ENCODE measurements at places on chromosomes 7 and 10.

DNA sequence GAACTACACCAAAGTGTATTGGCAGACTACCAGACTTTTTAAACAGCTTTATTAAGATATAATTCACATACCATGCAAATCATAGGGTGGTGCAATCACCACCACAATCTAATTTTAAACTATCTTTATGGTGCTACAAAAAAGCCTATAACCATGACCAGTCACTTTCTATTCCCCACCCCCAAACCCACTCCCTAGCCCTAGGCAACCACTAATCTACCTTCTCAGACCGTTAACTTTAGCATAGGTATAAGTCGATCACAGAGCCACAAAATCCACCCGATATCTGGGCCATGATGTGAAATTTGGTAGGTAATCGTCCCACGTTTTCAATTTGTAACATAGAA, 536 bp upstream of the POM121 start:
- H3K27ac ChIP-seq: peak overlapping the region; percentile 77
- peaks cover 15% of the 10 kb centered on the region for H3K4me1 ChIP-seq
- H3K4me3 ChIP-seq: peak overlapping the region; percentile 85
- no peaks in the 10 kb centered on the region for H3K27me3 ChIP-seq
- no peaks in the 10 kb centered on the region for H3K36me3 ChIP-seq

DNA sequence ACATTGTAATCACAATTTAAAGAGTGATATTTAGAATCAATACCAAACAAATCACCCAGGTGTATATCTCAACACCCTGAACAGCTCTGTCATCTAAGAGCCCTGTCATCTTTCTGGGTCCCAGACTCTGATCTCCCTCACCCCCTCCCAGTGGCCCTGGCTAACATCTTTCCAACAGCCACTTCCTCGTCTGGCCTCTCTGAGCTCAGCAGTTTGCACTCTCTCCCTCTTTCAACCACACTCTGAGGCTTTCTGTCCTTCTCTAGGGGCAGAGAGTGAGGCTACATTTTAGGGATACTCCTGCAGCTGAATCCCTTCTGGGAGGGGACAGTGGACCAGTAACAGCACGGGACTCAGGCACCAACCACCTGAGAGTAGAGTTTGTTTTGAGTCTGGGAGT, 17.1 kb upstream of the PRRT4 start:
- H3K27ac ChIP-seq: no peak overlapping the region
- no peak for DNase-seq
- no peaks in the 10 kb centered on the region for H3K27me3 ChIP-seq
- H3K4me1 ChIP-seq: no peaks in the 10 kb centered on the region
- H3K4me3 ChIP-seq: no peak overlapping the region

DNA sequence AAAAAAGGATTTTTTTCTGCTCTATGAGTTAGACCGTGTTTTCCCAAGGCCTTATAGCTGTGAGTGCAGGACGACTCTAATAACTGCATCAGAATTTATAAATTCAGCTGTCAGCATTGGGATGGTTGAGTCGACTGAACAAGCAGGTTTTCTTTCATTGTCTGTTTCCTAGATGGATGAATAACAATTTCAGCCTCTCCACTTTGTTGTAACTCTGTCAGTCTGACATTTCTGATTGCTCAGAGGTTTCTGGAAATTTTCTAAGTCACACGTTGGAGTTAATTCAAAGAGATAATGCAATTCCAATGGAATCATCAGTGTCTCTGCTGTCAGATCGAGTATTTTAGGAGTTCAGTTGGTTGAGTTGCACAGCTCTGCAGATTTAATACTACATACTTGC, 159.2 kb downstream of the CHN2 start:
- H3K36me3 ChIP-seq: no peaks in the 10 kb centered on the region
- no peaks in the 10 kb centered on the region for H3K27me3 ChIP-seq
- H3K4me1 ChIP-seq: peaks cover 3% of the 10 kb centered on the region
- H3K27ac ChIP-seq: no peak overlapping the region

GRCh38 chr10:31204090-31204489, 114.9 kb upstream of the ZEB1 start:
- no peaks in the 10 kb centered on the region for H3K4me1 ChIP-seq
- no peaks in the 10 kb centered on the region for H3K36me3 ChIP-seq
- no peaks in the 10 kb centered on the region for H3K27me3 ChIP-seq
- no peak overlapping the region for H3K27ac ChIP-seq
- DNase-seq: no peak

- no peak for DNase-seq
- no peaks in the 10 kb centered on the region for H3K4me1 ChIP-seq
- no peaks in the 10 kb centered on the region for H3K36me3 ChIP-seq
- H3K27me3 ChIP-seq: no peaks in the 10 kb centered on the region
Observed at GRCh38 chr7:50216626-50217025, 87.9 kb upstream of the IKZF1 start.

DNA sequence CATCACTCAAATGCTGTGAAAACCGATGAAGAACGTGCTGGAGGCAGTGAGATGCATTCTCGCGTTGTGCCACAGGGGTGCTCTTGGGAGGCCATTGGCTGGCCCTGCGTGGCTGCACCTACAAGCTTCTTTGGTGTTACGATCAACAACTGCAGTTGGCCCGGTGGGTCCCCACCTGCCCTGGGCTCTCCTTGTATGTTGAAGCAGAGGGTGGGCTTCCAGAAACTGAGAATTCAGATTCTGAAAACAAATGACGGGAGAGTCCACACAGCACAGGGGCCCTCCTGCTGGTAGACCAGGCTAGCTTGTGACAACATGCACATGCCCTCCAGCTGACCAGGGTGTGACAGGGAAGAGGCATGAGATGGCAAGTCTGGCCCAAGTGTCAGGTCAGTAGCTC, 23.7 kb upstream of the DDC start:
- H3K36me3 ChIP-seq: no peaks in the 10 kb centered on the region
- H3K27ac ChIP-seq: no peak overlapping the region
- H3K4me3 ChIP-seq: no peak overlapping the region
- no peak for DNase-seq

DNA sequence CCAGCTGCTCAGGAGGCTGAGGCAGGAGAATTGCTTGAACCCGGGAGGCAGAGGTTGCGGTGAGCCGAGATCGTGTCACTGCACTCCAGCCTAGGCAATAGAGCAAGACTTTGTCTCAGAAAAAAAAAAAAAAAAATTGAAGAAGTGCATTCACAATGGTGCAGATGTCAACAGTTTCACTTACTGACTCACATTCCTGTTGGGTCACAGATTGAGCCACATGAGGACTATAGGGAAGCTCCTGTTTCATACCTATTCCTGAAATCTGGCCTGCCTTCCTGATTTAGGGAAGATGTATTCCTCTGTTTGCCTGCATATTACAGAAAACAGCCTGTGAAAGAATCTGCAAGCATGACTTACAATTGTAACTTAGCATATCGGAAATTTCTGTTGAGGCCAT, 78.2 kb downstream of the AKR1C4 start:
- no peak overlapping the region for H3K27ac ChIP-seq
- no peaks in the 10 kb centered on the region for H3K27me3 ChIP-seq
- H3K36me3 ChIP-seq: no peaks in the 10 kb centered on the region
- no peak for DNase-seq

GRCh38 chr7:94433224-94433623, 38.5 kb downstream of the COL1A2 start:
- no peak for DNase-seq
- no peaks in the 10 kb centered on the region for H3K27me3 ChIP-seq
- H3K4me1 ChIP-seq: no peaks in the 10 kb centered on the region
- no peak overlapping the region for H3K4me3 ChIP-seq
- H3K36me3 ChIP-seq: no peaks in the 10 kb centered on the region
- no peak overlapping the region for H3K27ac ChIP-seq

DNA sequence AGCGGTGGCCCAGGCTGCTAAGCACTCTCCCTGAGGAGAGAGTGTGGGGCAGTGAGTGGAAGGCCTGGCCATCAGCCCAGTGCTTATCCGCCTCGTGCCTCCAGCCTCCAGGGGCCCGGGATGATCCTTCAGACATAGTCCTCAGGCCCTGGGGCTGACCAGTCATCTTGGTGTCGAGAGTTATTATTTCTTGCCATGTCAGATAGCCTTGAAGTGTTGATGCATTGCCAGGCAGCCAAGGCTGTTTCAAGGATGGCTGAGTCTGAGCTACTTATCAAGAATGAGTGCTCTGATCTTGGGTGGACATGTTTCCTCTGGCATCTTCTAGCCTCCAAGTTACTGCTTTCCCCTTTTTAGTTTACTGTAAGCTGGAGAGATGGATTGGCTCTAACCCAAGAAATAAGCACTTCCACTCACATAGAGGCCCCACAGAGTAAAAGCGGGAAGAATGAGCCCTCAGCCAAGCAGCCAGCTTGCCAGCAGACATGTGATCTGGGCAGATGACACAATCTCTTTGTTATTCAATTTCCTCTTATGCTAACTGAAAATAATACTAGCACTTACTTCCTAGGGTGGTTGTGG, 136.5 kb upstream of the NAMPT start:
- no peaks in the 10 kb centered on the region for H3K27me3 ChIP-seq
- H3K4me3 ChIP-seq: no peak overlapping the region
- peak; percentile 73 for DNase-seq
- H3K4me1 ChIP-seq: peaks cover 19% of the 10 kb centered on the region
- H3K27ac ChIP-seq: peak overlapping the region; percentile 59

DNA sequence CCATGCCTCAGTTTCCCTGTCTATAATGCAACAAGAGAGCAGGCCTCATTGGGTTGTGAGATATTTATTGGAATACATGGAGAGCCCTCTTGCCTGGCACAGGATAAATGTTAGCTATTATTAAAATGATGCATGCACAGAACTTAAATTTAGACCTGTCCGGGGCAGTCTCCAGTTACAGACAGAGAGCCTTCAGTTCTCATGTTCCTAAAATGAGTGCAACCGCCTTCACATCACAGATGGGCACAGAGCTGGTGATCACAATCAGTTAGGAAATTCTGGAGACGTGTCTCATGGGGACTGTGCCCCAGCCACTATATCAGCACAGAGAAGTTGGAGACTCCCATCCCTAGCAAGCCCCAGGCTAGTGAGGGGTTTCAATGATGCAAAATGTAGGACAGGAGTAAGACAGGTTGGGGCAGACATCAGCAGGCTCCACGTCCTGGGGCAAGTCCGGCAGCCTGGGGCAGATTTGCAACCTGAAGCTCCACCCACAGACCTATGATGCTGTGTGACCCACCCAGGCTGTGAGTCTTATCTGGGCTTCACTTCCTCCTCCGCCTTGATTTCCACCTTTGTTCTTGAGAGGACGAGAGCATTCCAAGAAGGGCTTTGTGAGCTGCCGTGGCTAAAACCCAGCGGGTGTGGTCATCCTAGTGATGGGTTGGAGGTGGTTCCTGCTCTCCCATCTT, 49.4 kb downstream of the CXCL12 start:
- no peak overlapping the region for H3K4me3 ChIP-seq
- H3K27me3 ChIP-seq: no peaks in the 10 kb centered on the region
- no peak overlapping the region for H3K27ac ChIP-seq
- no peaks in the 10 kb centered on the region for H3K36me3 ChIP-seq

DNA sequence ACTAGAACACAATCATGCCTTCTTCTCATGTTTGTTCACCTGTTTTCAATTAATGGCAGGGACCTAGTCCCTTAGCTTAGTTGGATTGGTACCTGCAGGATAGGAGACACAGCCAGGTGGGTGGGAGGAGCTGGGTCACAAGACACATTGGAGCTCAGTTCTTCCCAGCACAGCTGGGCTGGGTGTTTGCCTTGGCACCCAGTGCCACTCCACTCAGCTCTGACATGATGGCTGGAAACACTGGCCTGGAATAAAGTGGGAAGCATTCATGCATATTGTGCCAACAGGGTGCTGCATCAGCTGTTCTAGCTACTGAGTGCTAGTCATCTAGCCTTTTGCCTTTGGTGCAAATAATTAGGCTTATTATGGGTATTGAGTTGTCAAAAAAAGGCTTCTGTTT, 226.1 kb downstream of the PTEN start:
- no peaks in the 10 kb centered on the region for H3K27me3 ChIP-seq
- no peak overlapping the region for H3K27ac ChIP-seq
- H3K36me3 ChIP-seq: no peaks in the 10 kb centered on the region

DNA sequence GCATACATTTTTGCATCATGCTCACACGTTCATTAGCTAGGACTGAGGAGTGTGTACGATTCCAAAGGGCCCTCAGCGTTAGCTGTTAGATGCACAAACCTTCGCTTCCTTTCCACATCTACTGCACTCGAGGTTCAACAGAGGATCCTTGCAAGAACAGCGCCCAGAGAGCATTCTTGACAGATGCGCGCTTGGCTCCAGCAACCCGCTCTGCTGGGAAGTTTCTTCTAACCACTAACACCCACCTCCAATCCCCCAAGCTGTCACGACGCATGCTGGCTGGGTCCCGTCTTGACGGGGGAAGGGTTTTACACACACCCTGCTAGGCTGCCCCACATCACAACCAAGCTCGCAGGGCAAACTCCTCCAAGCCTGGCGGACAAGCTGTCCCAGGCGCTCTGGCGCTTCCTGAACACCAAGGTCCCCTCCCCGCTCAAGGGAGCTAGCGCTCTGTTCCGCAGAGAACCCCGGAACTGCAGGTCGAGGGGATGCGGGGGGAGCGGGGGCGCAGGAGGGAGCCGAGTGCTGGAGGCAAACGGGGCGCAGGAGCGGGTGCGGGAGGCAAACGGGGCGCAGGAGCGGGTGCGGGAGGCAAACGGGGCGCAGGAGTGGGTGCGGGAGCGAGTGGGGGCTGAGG, 653 bp upstream of the ADRB1 start:
- no peaks in the 10 kb centered on the region for H3K27me3 ChIP-seq
- peaks cover 4% of the 10 kb centered on the region for H3K4me1 ChIP-seq
- H3K36me3 ChIP-seq: no peaks in the 10 kb centered on the region
- H3K4me3 ChIP-seq: peak overlapping the region; percentile 40
- DNase-seq: peak; percentile 21

DNA sequence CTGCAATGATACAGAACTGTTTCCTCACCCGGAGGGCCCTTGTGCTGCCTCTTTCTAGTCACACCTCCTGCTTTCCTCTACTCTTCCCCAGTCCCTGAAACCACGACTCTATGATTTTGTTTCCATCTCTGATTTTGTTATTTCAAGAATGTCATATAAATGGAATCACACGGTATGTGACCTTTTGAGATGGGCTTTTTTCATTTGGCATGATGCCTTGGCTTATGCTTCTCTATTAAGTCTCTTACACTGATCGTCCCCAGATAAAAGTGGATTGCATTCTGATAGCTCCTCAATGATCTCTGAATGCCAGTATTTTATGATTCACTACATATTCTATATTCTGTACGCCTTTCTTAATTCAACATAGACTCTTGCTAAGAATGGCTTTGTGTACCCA, 78.2 kb downstream of the GALNT11 start:
- H3K27me3 ChIP-seq: no peaks in the 10 kb centered on the region
- H3K36me3 ChIP-seq: no peaks in the 10 kb centered on the region
- H3K4me1 ChIP-seq: no peaks in the 10 kb centered on the region
- no peak overlapping the region for H3K27ac ChIP-seq

- DNase-seq: no peak
- no peak overlapping the region for H3K27ac ChIP-seq
- H3K36me3 ChIP-seq: no peaks in the 10 kb centered on the region
- H3K4me3 ChIP-seq: no peak overlapping the region
- H3K27me3 ChIP-seq: no peaks in the 10 kb centered on the region
Observed at GRCh38 chr7:1233333-1234048, 819 bp downstream of the UNCX start.

GRCh38 chr10:96387601-96388000, 28.8 kb upstream of the OPALIN start:
- H3K27ac ChIP-seq: no peak overlapping the region
- no peak for DNase-seq
- no peaks in the 10 kb centered on the region for H3K36me3 ChIP-seq
- H3K27me3 ChIP-seq: no peaks in the 10 kb centered on the region
